CD8-positive, alpha-beta T cell (primary cell): ENCODE measurements at places on chromosomes 7 and 10.

GRCh38 chr7:5457245-5457735, 33.7 kb upstream of the TNRC18 start:
- DNase-seq: no peak

DNA sequence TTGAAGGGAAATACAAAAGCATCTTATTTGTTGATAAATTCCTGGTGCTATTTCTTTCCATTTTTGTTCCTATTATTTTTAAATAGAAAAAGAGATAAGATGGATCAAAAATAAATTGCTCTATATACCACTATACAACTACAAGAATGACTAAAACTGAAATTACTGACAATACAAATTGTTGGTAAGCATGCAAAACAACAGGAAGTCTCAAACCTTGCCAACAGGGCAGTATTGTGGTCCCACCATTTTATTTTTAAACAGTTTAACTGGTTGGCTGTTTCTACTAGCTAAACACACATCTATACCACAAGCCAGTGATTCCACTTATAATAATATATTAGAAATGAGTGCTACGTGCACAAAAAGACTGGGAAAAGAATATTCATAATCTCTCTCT, 213.0 kb downstream of the JAZF1 start:
- no peak for DNase-seq

GRCh38 chr7:111090846-111091245, at the start of gene LRRN3:
TSS of gene LRRN3 (plus strand) at chr7:111091127. CDS start at chr7:111122773, 31,646 bp downstream.
- DNase-seq: peak; percentile 29

DNA sequence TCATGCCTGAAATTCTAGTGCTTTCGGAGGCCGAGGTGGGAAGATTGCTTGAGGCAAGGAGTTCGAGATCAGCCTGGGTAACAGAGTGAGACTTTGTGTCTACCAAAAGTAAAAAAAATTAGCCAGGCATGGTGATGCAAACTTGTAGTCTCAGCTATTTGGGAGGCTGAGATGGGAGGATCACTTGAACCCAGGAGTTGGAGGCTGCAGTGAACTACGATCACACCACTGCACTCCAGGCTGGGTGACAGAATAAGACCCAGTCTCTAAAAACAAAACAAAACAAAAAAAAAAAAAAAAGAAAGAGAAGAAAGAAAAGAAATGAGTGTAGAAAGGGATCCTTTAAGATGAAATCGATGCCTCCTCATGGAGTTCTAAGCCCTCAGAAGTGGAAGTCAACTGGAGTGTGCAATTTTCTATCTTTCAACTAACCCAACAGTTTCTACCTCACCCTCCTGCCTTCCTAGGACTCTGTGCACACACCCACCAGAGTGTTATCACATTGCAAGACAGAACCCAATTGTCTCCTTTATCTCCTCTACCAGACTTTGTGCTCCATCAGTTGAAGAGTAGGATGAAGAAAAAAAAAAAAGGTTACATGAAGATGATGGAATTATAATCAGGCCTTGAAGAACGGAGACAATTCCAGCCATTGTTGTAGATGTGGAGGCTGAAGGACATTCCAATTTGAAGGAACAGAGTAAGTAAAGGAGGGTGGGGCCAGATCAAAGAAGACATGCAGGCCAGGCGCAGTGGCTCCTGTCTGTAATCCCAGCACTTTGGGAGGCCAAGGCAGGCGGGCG, 26.9 kb downstream of the NYAP1 start:
- no peak for DNase-seq

GRCh38 chr10:77633376-77633775, 4.2 kb downstream of the KCNMA1 start:
- DNase-seq: no peak

- no peak for DNase-seq
Observed at GRCh38 chr7:151115121-151115835, 29.0 kb downstream of the AGAP3 start.

DNA sequence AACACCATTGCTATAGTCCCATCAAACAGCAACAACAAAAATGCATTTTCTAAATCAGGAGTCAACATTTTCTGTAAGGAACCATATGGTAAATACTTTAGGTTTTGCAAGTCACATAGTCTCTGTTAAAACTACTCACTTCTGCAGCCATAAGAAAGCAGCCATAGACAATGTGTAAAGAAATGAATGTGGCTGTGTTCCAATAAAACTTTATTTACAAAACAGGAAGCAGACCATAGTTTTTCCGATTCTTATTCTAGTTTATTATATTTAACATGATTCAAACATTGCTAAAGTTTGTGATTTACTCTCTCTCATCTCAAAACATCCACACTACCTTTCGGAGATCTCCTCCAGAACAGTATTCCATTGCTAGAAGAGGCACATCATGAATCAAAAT, 6.9 kb downstream of the CHUK start:
- no peak for DNase-seq

GRCh38 chr7:103094102-103094501, 19.2 kb downstream of the ARMC10 start:
- DNase-seq: no peak

DNA sequence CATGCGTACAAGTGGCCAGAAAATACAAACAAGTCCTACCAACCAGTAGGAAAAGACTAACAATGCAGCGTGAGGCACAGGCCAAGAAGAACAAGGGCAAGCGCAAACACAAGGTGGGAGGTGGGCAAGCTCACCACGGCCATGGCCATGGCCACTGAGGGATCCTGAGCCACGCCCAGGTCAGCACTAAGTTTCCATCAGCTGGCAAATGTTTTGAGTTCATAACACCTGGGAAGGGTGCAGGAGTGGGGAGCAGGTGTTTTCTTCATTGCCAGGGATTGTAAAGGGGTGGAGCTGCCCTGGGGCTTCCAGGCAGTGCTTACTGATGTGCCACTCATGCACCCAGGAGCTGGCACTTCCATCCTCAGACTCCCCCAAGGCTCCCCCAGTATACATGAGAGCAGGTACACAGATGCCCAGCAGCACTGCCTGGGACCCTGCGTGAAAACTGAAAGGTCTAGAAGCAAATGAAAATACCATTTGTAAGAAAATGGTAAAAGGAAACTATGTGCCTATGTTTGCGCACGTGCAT, 139.2 kb upstream of the RET start:
- DNase-seq: no peak

DNA sequence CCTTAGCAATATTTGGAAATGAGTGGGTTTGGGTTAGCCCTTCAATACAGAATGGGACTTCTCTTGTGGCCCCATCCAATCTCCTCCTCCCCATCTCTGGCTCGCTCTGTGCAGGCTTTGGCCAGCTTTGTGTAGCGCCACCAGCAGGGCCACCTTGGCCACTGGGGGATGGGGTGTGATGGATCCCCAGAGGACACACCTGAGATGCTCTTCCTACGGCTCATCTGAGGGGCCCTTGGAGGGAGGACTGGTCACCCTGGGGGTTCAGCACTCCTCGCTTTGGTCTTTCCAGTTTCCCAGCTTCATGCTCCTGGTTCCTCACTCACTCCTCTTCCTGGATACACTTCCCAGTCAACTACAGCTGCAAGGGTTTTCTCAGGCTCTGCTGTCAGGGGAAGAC, 15.3 kb upstream of the C10orf90 start:
- no peak for DNase-seq

GRCh38 chr7:117193564-117193963, 129.3 kb downstream of the WNT2 start:
- DNase-seq: no peak

DNA sequence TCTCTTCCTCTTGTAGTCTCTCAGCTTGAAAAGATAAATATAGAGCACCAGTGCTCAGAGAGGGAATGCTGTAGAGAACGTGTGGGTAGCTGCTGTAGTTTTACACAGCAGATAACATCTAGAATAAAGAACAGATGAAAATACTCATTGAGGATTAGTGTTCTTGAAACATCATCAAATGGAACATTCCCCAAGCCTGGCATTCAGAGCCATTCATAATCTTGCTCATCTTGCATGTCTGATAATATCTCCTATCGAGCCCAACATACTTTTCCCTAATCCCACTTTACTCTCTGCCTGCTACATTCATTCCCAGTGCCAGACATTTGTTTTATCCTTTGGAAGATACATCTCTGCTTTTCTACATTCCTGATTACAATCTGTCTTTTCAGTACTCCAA, 35.2 kb downstream of the MCU start:
- no peak for DNase-seq

DNA sequence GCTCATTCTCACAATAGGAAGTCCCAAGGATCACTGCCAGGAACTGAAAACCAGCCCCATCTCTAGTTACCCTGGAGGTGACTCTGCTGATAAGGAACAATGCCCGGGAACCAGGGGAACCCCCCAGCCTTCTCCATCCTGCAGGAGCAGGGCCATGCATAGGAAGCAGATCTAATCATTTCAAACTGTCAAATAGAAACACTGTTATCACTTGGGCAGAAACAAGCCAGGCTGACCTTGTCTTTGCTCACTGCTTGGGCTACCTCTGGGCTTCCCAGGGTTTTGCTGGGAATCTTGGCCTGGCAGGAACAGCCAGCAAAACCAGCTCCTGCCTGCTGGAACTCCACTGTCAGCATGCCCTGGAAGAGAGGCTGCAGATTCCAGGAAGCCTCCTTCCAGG, 114.1 kb downstream of the RNF216 start:
- no peak for DNase-seq

DNA sequence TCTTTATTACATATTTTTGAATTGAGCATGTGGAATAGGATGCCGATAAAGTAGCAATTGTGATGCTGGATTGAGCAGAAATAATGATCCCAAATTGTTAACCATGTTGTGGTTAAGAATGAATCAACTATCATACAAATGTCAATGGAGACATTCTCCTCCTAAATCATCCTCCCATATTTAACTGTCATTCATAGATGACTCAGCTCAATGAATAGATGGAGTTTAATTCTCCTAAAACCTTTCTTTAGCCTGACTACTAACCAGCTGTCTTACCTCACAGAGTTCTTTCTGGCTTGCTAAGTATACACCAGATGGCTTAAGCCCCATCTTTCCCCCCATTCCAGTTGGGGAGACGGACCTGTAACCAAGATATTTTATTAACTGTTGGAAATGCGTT, 23.4 kb upstream of the NPS start:
- no peak for DNase-seq

DNA sequence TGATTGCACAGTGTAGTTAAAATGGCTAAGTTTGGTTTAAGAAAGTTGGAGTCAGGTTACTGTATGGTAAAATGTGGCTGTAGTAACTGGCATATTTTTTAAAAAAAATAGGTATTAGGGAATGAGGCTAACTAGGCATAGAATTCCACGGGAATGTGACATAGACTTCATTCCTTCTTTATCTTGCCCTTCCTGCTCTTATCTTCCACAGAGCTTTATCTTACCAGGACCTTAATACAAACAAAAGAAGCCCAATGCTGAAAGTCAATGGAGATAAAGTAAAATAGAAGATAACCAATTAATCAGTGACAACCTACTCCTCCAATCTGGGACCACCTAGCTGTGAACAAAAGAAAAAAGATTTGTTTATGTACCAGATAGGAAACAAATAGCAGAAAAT, 58.1 kb downstream of the TET1 start:
- no peak for DNase-seq

- DNase-seq: peak; percentile 92
Observed at GRCh38 chr7:73557397-73558257, at the start of gene BCL7B. TSS of gene BCL7B (minus strand) at chr7:73557690. CDS start at chr7:73557578, 112 bp downstream.

- no peak for DNase-seq
Observed at GRCh38 chr7:82615527-82615926, 171.9 kb upstream of the CACNA2D1 start.

DNA sequence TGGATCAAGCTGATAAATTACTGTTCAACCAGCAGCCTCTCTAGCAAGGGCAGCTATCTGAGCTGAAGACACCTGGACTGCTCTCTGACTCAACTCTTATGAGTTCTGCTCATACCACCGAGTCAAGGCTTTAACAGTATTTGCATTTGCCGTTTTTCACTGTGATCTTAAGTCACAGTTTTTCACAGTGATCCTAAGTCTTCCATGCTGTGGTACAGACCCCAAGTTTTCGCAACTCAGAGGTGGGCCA, 31.3 kb downstream of the PIP4K2A start:
- DNase-seq: no peak

DNA sequence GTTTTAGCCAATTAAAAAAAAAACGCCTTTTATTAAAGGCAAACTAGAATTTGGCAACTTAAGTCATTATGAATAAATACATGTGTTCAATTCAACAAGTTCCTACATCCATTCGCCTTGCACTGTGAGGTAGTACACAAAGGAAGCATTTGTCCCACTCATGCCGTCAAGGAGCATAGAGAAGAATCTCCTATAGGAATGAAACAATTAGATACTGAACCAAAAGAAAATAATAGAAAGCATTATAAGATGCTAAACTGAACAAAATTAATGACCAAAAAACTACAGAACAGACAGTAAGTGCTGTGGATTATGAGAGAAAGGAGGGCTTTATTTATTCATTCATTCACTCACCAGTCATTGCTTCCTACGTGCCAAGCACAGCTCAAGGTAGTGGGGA, 42.2 kb downstream of the SNX13 start:
- DNase-seq: no peak

- no peak for DNase-seq
Observed at GRCh38 chr7:152006336-152006735, 19.1 kb upstream of the GALNT11 start.

GRCh38 chr10:113304726-113305125, 248.1 kb upstream of the HABP2 start:
- DNase-seq: no peak

DNA sequence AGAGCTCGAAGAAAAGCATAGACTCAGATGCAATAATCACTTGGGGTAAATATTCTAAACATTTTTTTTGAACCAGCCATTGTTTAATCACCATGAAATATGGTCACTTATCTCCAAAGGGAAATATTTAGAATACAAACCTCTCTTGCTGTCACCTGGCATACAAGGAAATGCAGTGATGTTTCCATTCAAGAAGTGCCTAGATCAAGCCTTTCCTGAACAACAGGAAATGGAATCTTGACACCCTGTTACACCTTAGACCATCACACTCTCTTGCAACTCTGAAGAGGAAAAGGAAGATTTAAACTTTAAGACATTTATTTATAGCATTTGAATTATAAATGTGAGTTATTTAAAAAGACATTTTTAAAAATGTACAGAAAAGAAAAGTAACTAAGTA, 263.0 kb upstream of the BMPER start:
- DNase-seq: no peak

DNA sequence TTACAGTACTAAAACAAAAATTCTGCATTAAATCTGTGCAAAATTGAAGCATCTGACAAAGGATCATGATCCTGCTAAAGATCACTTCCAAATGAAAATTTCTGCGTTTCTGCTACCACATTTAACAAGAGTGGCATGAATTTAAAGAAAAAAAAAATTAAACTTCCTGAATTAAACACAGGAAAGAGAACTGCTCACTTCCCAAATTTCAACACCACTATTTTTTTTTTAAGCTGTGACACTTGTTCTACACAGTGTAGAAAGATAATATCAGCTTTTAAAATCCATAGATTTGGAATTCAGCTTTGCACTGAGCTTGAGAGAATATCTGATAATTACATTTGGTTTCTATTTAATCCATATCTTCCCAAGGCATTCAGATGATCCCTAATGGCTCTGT, 73.6 kb downstream of the EPC1 start:
- DNase-seq: no peak

GRCh38 chr7:128997181-128997580, 57.7 kb downstream of the TNPO3 start:
- no peak for DNase-seq

GRCh38 chr10:9244864-9245263, 1190.4 kb downstream of the GATA3 start:
- no peak for DNase-seq
